A549 treated with GW870086 at 1 μM for 4 hours (cell line): ENCODE measurements at places on chromosomes 2 and 18. TPM values are rescaled to one million over a fixed set of nuclear protein-coding genes. Genes with fewer than 3 reads are reported as not detected.

The G6PC2 gene
- total RNA-seq = not detected in 5 replicates

The RSAD2 gene
- total RNA-seq = 0.13 to 0.30 TPM (median 0.25 TPM) in 5 replicates

The DPP10 gene
- total RNA-seq = not detected in 5 replicates

The NT5DC4 gene
- not detected in 5 replicates for total RNA-seq

The USP14 gene
- 59.1 to 68.1 TPM (median 65.4 TPM) in 5 replicates for total RNA-seq

The GRHL1 gene
- total RNA-seq = 0.65 to 1.4 TPM (median 0.85 TPM) in 5 replicates

The TBR1 gene
- 0.02 to 0.06 TPM (median 0.04 TPM) in 4 of 5 replicates, not detected in the other for total RNA-seq

The TRIM43 gene
- total RNA-seq = 0.13 TPM in 1 of 5 replicates, not detected in the others

The UCN gene
- 1.0 to 2.5 TPM (median 1.2 TPM) in 5 replicates for total RNA-seq

The ZAP70 gene
- total RNA-seq = 0.08 TPM in 1 of 5 replicates, not detected in the others

The CELF4 gene
- total RNA-seq = not detected in 5 replicates

The ASIC4 gene
- total RNA-seq = 0.11 to 0.15 TPM (median 0.14 TPM) in 3 of 5 replicates, not detected in the others

The GALNT3 gene
- 0.13 TPM in 1 of 5 replicates, not detected in the others for total RNA-seq

The PROC gene
- total RNA-seq = 4.0 to 4.6 TPM (median 4.2 TPM) in 5 replicates

The IL36A gene
- not detected in 5 replicates for total RNA-seq

The DYNAP gene
- not detected in 5 replicates for total RNA-seq

The LYPD6B gene
- not detected in 5 replicates for total RNA-seq

The SH3RF3 gene
- total RNA-seq = 0.49 to 0.66 TPM (median 0.57 TPM) in 5 replicates

The NR4A2 gene
- 1.9 to 2.6 TPM (median 2.3 TPM) in 5 replicates for total RNA-seq

The CNTNAP5 gene
- total RNA-seq = not detected in 5 replicates

The CXCR4 gene
- total RNA-seq = 0.60 to 1.1 TPM (median 0.80 TPM) in 5 replicates

The HPCAL1 gene
- total RNA-seq = 164 to 228 TPM (median 226 TPM) in 5 replicates

The PROKR1 gene
- 0.03 TPM in 1 of 5 replicates, not detected in the others for total RNA-seq

The CCDC121 gene
- 2.5 to 4.7 TPM (median 4.2 TPM) in 5 replicates for total RNA-seq

The ZC3H8 gene
- 13.1 to 16.1 TPM (median 14.3 TPM) in 5 replicates for total RNA-seq

The CCDC74A gene
- 12.3 to 14.7 TPM (median 14.3 TPM) in 5 replicates for total RNA-seq
